ENCODE measurements at places on chromosomes 11 and 22.

DNA sequence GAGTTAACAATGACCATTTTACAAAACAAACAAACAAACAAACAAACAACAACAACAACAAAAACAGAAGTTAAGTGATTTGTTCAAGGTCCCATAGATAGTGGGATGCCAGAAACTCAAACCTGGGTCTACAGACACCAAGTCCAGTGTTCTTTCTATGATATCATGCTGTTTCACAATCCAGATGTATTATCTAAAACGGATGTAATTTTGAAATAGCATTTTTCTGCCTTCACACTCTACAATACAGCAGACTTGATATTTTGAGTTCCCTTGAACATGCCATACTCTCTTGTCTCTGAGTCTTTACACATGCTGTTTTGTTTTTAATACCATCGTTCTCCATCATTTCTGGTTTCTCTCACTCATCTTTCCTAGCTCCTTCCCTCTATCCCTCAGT, 104.5 kb downstream of the RELT start:
- DNase-seq = no peak

DNA sequence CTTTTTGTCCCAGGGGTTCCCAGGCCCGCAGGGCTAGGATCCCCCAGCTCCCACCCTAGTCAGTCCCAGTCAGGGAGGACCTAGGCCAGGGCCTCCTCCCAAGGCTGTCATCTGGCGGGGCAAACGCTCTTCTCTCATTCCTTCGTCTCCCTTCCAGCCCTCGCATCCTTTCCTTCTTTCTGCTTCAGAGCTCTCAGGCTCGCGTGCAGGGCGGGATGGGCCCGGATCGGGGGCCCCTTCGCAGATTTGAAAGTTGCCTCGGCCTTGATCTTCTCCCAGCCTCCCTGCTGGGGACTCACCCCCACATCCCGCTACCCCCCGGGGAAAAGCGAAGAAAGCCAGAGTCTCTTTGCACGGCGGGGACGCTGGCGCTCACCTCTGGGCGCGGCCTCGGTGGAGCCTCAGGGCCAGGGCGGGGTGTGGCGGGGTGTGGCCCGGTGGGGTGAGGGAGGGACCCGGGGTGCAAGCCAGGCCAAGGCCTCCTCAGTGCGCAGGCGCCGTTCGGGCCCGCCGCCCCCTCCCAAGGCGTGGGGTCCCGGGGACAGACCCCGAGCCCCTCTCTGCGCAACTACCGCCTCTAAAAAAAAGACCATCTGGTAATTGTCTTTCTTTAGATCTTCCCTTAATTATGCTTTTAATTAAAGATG, 14.8 kb upstream of the PAX6 start:
- DNase-seq = no peak

GRCh38 chr11:129652835-129653234, 162.8 kb upstream of the TMEM45B start:
- no peak for DNase-seq

DNA sequence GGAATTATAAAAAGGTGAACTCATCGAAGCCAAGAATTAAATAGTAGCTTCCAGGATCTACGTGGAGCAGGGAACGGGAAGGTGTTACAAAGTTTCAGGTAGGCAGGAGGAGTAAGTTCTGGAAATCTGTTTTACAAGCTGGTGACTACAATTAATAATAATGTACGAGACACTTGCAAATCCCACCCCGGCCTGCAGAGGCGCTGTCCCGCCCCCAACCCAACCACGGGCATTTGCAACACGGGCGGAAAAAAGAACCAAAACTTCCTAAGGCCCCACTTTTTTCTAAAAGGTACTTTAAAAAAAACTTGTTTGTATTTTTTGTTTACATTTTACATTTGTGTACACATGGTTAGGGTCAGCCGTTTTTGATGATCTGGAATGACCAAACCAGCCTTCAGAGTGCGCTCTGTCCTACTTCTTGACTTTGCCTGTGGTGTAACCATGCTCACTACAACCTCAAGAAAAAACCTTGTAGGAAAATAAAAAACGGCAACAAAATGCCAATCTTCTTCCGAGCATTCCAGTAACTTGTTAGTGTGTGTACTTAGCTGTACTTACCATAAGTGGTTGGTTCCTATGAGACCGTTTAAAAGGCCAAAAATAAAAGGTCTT, 449.6 kb upstream of the B3GAT1 start:
- DNase-seq = no peak

- DNase-seq = no peak
Observed at GRCh38 chr11:19559746-19560145, 152.9 kb upstream of the NAV2 start.

DNA sequence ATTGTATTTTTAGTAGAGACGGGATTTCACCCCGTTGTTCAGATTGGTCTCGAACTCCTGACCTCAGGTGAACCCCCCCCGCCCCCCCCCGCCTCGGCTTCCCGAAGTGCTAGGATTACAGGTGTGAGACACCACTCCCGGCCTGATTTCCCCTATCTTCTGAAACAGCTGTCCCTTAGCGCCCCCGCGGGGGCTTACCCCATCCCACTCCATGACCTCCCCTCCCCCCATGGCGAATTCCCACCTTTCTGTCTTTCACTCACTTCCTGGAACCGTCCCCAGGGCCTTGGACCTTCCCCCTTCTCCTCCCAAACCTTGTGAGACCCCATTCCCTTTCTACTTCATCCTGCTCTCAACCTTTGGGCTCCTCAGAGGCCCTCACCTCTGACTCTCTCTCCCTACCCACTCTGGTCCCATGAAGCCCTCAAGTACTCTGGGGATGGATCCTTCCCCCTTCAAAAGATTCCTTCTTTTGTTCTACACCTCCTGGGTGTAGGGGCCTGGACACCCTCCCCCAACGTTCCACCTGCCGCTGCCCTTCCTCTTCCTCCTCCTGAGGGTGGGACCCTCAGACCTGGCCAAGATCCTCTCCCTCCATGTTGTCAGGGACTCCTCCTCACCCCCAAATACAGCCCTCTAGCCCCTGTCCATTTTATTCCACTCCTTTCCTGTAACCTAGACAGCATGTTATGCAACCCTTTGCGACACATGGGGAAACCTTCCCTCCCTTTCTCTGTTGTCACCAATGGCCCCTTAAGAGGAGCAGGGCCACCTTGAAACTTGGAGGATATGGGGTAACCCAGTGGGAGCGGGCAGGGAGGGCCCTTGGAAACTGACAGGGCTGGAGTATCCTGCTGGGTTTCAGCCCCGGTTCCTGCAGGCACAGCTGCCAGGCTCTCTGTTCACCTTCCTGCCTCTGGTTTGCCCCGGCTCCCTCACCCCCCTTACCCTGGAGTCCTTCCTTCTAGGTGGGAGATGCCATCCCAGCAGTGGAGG, 1.1 kb downstream of the PRDX5 start:
- no peak for DNase-seq

GRCh38 chr11:57303990-57304579, 20.7 kb downstream of the TNKS1BP1 start:
- no peak for DNase-seq

DNA sequence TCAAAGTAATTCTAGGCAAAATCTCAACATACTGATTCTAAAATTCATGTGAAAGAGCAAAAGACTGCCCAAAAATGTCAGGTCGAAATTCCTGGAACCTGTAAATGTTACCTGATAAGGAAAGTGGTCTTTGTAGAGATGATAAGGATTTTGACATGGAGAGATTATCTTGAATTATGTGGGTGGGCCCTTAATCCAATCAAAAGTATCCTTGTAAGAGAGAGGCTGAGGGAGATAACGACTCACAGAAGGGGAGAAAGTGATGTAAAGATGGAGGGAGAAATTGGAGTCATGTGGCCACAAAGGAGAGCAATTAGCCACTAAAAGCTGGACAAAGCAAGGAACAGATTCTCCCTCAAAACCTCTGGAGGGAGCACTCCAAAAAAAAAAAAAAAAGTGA, 20.5 kb downstream of the RRM1 start:
- DNase-seq = no peak

DNA sequence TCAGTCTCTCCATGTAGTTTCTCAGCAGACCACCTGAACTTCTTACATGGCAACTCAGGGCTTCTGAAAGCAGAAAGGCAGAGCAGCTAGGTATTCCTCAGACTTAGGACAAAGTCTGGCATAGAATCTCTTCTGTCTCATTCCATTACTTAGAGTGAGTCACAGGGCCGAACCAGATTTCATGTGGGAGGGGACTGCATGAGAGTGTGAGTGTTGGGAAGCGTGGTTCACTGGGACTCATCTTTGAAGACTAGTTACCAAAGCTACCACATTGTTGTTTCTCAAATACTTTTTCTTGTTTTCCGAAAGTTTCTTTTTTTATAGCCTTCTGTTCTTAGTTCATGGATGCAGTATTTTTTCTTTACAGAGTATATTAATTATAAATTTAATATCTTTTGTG, 36.1 kb upstream of the SCN3B start:
- DNase-seq = no peak
